ENCODE measurements at places on chromosomes 1 and 21.

DNA sequence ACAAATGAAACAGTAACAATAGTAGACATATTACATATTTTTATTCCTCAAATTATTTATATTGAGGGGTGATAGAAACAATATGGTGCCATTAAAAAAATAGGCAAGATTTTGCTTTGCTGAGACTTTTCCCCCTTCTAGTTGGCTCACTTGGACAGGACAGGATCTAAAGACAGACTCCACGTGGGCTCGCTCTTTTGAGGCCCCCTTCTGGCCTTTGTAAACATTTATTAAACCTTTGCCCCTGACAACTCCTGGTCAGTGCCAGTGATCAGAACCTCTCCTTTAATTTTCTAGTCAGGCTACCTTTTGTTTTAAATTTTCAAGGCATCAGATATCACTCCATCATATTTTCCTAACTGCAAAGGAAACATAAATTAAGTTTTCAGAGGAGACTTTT is 49.7 kb upstream of the IFI44L start:
- peak; percentile 8 for DNase-seq

GRCh38 chr1:61053712-61054600 is 28.4 kb upstream of the NFIA start:
- DNase-seq: no peak

GRCh38 chr1:196516373-196516772 is 91.9 kb downstream of the KCNT2 start:
- no peak for DNase-seq

DNA sequence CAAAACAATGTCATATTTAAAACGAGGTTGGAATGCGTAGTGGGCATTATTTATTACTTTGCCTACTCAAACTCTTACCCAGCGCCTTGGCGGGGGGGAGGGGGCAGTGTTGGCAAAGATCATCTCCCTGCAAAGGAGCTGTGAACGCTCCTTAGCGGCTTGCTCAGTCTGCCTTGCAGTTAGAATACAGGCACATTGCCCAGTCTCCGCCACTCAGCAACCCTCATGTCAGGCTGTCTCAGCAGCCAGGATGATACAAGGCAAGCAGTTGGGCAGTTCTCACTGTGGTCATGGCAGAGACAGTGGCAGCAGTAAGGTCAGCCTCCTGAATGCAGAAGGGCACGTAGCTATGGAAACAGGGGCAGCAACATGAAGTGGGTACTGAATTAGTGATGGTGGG is 170.4 kb upstream of the KCNK2 start:
- no peak for DNase-seq

GRCh38 chr1:84368441-84368840 is 29.8 kb upstream of the DNASE2B start:
- DNase-seq: no peak

DNA sequence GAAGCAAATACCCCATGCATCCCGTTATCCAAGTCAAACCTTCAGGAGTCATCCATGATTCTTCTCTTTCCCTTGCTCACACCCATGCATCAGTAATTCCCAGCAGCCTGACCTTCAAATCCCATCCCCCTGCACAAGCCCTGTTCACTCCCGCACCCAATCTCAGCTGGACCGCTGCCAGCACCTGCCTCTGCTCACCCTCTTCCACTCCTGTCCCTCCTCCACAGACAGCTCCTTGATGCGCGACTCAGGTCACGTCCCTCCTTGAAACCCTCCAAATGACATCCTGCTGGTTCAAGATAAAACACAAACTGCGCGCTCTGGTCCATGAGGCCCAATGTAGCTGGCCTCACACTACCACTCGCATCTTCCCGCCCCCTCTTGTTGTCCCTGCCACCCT is 43.4 kb upstream of the MPZL1 start:
- no peak for DNase-seq

GRCh38 chr1:180981596-180982387 is 40.9 kb downstream of the STX6 start:
- DNase-seq: no peak

- peak; percentile 91 for DNase-seq
Measured at GRCh38 chr1:94541246-94542087, at the start of gene F3. Gene F3, minus strand, starts transcription at chr1:94541759. Its CDS starts 123 bp downstream, at chr1:94541636.

GRCh38 chr1:24276791-24277190 is 42.4 kb upstream of the GRHL3 start:
- no peak for DNase-seq

- peak; percentile 64 for DNase-seq
Measured at GRCh38 chr1:172109359-172109758, 268.1 kb downstream of the DNM3 start.

GRCh38 chr1:172136925-172137324 is 283.6 kb upstream of the C1orf105 start:
- peak; percentile 41 for DNase-seq

DNA sequence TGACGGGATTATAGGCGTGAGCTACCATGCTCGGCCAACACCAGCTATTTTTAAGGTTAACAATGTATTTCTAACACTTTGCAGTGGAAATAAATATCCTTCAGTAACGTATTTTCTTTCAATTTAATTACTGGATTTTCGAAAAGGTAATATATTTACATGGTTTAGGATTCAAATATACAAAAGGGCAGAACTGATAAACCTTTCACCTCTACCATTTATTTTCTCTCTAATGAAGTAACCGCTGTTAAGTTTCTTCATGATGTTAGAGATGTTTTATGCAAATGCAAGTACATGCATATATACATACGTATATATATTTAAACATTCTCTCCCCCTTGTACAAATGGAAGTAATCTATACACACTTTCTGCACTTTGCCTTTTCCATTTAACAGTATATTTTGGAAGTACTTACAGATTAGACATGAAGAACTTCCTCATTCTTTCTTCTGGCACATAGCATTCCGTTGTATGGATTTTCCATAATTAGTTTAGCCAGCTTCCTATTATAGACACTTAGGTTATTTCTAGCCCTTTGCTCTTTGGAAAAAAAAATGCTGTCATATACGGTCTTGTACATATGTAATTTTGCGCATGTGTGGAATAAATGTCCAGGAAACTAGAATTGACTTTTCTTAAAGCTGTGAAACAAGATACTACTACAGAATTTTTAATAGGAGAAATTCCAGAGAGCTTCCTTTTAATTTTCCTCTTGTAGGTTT is 14.9 kb upstream of the HJV start:
- DNase-seq: no peak

GRCh38 chr1:31934706-31935629 is 3.2 kb downstream of the PTP4A2 start:
- DNase-seq: peak; percentile 75

DNA sequence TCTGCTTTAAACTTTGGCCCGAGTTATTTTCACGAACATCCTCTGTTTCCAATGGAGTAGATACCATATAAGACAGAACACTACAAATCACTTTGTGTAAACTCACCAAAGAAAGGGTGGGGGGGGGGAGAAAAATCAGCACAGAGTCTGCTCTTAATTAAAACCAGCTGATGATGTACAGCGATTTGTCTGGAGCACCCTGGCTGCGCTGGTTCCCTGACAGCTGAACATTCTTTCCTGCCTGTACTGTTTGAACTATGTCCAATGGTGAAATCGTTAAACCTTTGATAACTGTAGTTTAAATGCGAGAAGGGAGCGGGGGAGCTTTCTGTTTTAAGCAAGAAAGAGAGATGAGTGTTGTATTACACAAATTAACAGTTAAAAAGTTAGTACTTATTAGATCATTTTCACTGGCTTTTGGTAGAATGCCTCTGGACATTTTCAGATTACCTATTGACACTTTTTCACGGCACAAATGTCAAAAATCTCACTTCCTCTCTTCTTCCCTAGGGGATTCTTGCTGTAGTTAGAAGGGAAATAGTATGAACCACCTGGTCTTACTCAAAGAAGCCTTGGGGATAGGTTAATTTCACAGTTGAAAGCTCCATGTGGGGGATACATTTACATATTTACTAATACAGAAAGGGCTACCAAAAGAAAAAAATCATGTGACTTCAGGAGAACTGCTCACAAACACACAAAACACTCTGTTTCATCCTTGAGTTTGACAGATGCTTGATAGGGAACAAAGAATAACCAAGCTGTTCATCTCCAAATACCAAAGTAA is 140.2 kb upstream of the RUNX1 start:
- DNase-seq: peak; percentile 96

- no peak for DNase-seq
Measured at GRCh38 chr1:97423403-97423802, 497.4 kb downstream of the DPYD start.

- DNase-seq: peak; percentile 20
Measured at GRCh38 chr1:157540852-157541251, 11.5 kb downstream of the FCRL5 start.

DNA sequence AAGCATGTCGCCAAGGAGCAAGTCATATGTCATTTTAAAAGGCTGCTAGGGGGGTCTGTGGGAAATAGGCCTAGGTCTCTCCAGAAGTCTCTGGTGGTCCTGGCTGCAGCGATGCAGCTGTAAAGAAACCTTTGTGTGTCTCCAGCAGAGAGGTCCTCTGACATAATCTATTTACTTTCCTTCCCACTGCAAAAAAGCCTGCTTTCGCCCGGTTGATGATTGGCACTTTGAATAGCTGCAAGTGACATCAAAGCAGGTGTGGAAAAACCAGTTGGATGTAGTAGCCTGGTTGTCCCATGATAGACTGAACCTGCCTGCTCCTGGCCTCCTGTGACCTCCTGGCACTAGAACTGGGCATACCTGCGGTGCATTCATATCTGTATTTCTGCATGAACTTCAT is 13.8 kb downstream of the RASSF5 start:
- DNase-seq: no peak

GRCh38 chr1:34681480-34682451 is 73.1 kb upstream of the GJB5 start:
- peak; percentile 35 for DNase-seq

GRCh38 chr1:109816175-109816811 is 52.6 kb upstream of the EPS8L3 start:
- DNase-seq: no peak

- peak; percentile 29 for DNase-seq
Measured at GRCh38 chr1:61162520-61163258, 80.3 kb downstream of the NFIA start.

DNA sequence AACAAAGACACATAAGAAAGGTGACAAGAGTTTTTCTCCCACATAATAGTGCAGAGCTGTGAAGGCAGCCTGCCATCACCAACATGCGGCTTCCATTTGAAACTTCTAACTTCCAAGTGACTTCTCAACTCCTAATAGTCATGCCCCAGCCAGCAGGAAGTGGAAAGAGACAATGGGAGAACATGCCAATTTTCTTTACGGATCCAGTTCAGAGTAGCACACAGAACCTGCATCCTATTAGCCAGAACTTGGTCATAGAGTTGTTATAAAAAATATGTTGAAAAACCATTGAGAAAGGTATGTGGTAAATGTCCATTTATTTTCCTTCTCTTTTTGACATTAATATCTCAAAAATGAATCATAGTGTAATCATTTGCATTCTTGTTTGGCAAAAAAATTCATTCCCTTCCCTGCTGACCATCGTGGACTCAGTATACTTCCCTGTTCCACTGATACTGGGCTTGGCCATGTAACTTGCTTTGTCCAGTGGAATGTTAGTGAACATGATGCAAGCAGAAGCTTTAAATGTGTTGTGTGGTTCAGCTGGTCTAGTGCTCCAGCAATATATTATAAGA is 197.4 kb downstream of the SEC16B start:
- peak; percentile 25 for DNase-seq

DNA sequence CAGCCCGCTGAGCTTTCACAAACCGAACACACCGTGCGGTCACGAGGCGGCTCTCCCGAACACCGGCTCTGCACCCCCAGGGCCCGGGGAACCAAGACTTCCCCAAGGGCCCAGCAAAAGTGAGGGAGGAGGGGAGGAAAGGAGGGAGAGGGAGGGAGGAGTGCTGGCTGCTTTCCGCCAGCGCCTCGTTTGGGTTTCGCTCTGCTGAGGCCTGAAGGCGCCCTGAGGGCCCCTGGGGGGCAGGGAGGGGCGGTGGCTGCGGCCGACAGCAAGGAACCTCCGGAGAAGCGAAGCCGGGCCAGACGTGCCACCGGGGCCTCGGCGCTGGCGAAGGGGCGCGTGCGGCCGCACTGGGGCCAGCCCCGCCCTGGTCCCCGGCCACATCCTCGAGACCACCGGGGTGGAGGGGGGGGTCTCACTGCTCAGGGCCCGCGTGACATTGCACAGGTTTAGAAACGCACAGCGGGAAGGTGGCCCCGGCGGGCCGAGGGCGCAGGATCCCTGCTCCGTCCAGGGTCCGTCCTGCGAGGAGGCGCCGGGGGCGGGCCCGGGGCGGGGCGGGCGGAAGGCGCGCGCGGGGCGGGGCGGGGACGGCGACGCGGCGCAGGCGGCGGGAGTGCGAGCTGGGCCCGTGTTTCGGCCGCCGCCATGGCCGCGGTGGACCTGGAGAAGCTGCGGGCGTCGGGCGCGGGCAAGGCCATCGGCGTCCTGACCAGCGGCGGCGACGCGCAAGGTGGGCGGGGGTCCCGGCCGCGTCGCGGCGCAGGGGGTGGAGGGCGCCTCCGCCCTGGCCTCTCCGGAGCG is at the start of gene PFKL:
Gene PFKL, plus strand, starts transcription at position 596 of the 804 bp plus-strand sequence. Its CDS starts 53 bp downstream, at position 649.
- DNase-seq: peak; percentile 15

GRCh38 chr1:232704694-232705680 is 75.1 kb upstream of the SIPA1L2 start:
- DNase-seq: peak; percentile 96

DNA sequence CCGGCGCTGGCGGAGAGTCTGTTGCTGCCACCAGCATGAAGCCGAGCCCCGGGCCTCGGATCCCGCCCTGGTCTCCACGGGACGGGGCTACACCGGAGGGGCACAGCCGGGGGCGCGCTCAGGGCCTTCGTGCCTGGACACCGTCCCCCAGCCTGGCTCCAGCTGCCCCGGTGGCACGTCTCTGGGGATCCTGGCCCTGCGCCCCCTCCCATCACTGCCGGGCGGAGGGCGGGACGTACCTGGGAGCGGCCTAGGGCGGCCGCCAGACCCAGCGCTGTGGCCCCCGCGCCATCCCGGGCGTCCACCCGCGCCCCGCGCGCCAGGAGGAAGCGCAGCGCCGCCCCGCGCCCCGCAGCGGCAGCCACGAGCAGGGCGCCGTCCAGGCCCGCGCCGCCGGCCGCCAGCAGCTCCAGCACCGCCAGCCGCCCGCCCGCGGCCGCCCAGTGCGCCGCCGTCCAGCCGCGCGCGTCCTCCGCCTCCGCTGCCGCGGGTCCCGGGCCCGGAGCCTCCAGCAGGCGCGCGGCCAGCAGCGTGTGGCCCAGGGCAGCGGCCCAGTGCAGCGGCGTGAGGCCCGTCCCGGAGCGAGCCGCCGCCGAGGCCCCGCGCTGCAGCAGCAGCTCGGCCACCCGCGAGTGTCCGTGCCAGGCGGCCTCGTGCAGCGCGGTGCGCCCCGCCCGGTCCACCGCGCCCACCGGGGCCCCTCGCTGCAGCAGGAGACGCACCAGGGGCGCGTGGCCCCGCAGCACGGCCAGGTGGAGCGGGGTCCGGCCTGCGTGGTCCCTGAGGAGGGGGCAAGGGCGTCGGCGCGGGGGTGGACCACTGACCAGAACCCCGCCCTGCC is 1.0 kb downstream of the ANKRD65 start:
- no peak for DNase-seq

- DNase-seq: no peak
Measured at GRCh38 chr1:64304823-64305222, 101.4 kb downstream of the UBE2U start.

DNA sequence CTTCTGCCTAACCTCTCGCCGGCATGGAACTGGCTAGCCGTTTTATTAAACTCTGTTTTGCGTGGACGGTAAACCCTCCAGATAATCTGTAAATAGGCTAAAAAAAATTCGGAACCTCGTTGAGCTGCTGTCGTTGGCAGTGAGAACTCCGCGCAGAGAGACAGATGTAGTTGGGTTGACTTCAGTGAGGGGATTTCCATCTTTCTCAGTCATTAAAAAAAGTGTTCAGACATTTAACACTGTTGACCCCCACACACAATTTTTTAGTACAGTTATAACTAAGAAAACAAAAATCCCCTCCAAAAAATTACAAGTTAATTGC is 464 bp downstream of the PARK7 start:
- DNase-seq: no peak
